ENCODE measurements at places on chromosomes 3 and 15. TPM values are rescaled to one million over a fixed set of nuclear protein-coding genes. Genes with fewer than 3 reads are reported as not detected.

The RASGRP1 gene
- total RNA-seq: 15.3 TPM

The MEIS2 gene
- total RNA-seq: 18.2 TPM

The WDR5B gene
- 4.7 TPM for total RNA-seq

The ITPR1 gene
- total RNA-seq: 109 TPM

The SNURF gene
- total RNA-seq: 15.9 TPM

The SV2B gene
- 0.17 TPM for total RNA-seq

The DNAJC13 gene
- 50.0 TPM for total RNA-seq

The NUP210 gene
- 49.8 TPM for total RNA-seq

The TMEM40 gene
- 0.68 TPM for total RNA-seq

The SLC28A2 gene
- not detected for total RNA-seq

The TGM4 gene
- not detected for total RNA-seq

The AHSG gene
- total RNA-seq: not detected

The SMAD6 gene
- total RNA-seq: 6.9 TPM

All from spleen (tissue), 13 donors.